ENCODE measurements at places on chromosomes 5 and 9. TPM values are rescaled to one million over a fixed set of nuclear protein-coding genes. Genes with fewer than 3 reads are reported as not detected.

Gene NADK2
- total RNA-seq, result 10.9 TPM

Gene FUT7
- total RNA-seq, result 15.2 TPM

GRCh38 chr9:133460405-133461175 is 812 bp downstream of the CACFD1 start:
- H3K27ac ChIP-seq, result peak overlapping the region; percentile 81
- peaks cover 16% of the 10 kb centered on the region for H3K4me1 ChIP-seq
- no peaks in the 10 kb centered on the region for H3K27me3 ChIP-seq
- DNase-seq, result no peak

GRCh38 chr5:102375876-102376275 is 79.8 kb upstream of the SLCO4C1 start:
- H3K4me1 ChIP-seq, result no peaks in the 10 kb centered on the region
- H3K36me3 ChIP-seq, result no peaks in the 10 kb centered on the region
- H3K27me3 ChIP-seq, result no peaks in the 10 kb centered on the region
- H3K4me3 ChIP-seq, result no peak overlapping the region
- H3K27ac ChIP-seq, result no peak overlapping the region

Gene SLC6A19
- not detected for total RNA-seq

Measured in CD4-positive, CD25-positive, alpha-beta regulatory T cell (primary cell).